ENCODE measurements at places on chromosomes 5 and 9.

- no peak for DNase-seq
These were observed 68.2 kb downstream of the NR2F1-AS1 start for GRCh38 chr5:93512799-93513198.

GRCh38 chr5:103119070-103119764, 721 bp downstream of the GIN1 start:
- DNase-seq = no peak

DNA sequence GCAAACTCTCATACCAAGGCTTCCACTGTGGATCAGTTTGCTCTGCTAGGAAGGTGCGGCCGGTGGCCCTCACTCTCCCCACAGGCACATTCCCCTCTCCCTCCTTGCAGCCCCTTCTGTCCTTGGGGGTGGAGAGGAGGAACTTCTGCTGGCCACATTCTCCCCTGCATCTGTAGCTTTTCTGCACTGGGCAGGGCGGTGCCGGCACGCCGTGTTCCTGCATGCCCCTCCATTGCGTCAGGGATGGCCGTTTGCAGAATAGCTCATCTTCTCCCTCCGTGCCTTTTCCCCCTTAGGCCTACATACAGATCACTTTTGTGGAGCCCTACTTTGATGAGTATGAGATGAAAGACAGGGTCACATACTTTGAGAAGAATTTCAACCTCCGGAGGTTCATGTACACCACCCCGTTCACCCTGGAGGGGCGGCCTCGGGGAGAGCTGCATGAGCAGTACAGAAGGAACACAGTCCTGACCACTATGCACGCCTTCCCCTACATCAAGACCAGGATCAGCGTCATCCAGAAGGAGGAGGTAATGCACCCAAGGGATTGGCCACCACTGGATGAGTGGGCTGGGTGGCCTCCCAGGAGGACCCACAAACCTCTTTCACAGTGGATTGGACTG, 231.5 kb downstream of the DOCK8 start:
- no peak for DNase-seq

DNA sequence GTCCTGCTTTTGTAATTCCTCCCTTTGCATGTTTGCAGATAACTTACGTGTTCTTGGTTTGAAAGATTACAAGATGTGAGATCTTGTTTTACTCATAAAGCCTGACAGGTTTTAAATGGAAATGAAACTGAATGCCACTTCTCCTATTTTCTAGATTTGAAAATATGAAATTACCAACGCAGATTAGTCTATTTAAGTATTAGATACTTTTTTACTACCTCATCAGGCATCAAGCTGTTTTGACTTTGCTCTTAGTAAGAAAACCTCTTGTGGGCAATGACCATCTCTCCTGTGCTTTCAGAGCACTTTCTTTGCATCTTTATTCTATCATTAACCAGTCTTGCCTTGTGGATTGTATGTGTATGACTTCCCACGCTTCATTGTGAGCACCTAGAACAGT, 3.5 kb downstream of the DMXL1 start:
- no peak for DNase-seq

- DNase-seq = no peak
These were observed 6.7 kb downstream of the SLCO4C1 start for GRCh38 chr5:102289251-102289899.

GRCh38 chr5:168179192-168179593, 112.3 kb upstream of the WWC1 start:
- no peak for DNase-seq

DNA sequence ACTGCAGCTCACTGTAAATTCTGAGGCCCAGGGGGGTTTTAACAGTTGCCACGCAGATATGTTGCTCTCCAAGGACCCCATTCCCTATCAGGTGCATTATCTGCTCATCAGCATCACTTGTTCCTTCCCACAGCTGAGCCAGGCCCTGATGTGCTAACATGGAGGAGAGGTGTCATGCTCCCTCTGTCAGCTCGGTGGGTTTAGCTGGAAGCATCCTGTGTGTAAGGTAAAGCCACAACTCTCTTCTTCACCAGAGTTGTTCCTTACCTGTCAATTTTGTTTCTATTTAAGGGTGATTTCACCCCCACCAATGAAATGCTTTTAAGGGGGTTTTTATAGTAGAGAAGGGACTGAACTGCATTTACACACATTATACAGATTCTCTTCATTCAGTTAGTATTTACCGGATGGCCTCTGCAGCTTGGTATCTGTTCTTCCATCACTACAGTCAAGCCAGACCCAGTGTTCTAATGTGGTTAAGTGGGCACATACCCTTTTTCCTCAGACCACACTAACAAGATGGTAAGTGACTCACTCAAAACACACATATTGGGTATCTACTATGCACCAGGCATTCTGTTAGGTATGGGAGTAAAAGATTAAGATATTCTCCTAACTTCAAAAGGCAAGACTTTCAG, 205.4 kb downstream of the DCP2 start:
- no peak for DNase-seq

DNA sequence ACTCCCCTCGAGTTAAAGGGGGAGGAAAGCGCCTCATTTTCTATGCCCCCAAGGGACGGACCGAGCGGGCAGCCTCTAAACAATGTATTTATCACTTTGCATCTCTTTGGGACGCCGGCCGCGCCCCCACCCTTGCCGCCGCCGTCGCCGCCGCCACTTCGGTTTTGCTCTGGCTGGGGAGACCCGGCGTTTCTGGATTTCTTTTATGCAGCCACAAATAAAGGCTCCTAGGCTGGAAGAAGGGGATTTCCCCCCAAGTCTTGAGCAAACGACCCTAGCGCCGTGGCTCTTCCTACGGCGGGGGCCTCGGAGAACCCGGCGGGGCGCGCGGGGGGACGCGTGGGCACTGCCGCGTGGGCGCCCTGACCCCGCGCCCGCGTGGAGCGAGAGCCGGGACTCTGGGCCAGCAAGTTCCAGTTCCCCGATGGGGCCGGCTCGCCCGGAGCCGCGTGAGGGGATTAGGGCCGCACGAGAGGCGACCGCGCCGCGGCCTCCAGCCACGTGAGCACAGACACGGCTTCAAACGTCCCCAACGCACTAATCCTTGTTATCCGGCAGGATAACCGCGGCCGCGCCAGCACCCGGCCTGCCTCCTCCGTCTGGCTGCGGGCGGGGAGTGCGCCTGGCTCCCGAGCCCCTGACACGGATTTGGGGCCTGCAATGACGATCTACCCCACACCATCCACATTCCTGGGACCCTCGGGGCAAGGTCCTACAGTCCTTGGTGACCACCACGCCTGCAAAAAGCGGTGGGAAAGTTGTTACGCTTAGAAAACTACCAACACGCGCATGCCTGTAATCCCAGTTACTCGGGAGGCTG, 7.9 kb upstream of the NEUROG1 start:
- DNase-seq = no peak

- no peak for DNase-seq
These were observed 57.3 kb upstream of the C6 start for GRCh38 chr5:41270423-41271251.

GRCh38 chr5:177508837-177509236, 789 bp downstream of the DOK3 start:
- no peak for DNase-seq

GRCh38 chr5:127702926-127703561, at the start of gene CCDC192:
Gene CCDC192 (plus strand): TSS chr5:127703391. CDS start chr5:127703446, 55 bp downstream.
- no peak for DNase-seq

- no peak for DNase-seq
These were observed 95.6 kb downstream of the NR6A1 start for GRCh38 chr9:124675261-124676158.

GRCh38 chr5:178116143-178116885, 3.0 kb downstream of the N4BP3 start:
- no peak for DNase-seq

GRCh38 chr9:105344283-105344682, 99.8 kb downstream of the SLC44A1 start:
- no peak for DNase-seq

- DNase-seq = no peak
These were observed 10.9 kb upstream of the LCN15 start for GRCh38 chr9:136775191-136775590.

- DNase-seq = no peak
These were observed 48.3 kb upstream of the UBAC1 start for GRCh38 chr9:136009516-136009915.

GRCh38 chr9:503326-503725, 288.7 kb downstream of the DOCK8 start:
- DNase-seq = no peak

DNA sequence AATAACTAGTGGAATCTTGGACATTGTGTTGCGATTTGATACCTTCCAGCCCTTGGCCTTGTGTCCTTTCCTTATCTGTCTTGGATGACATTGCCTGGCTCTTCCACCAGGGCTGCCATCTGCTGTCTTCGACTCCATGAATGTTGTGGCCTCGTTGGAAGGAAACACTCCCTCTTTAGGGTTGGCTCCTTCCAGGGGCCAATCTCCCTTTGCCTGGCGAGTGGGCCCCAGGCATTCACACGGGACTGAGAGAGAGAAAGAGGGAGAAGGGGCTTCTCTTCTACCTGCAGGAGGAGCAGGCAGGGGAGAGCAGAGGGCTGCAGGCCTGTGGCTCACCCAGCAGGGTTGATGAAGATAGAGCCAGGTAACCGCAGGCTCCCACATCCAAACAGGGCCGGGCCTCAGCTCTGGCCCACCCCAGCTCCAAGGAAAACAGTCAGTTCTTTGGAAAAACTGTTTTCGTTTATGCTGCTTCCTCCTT, 31.3 kb downstream of the FGF1 start:
- no peak for DNase-seq

DNA sequence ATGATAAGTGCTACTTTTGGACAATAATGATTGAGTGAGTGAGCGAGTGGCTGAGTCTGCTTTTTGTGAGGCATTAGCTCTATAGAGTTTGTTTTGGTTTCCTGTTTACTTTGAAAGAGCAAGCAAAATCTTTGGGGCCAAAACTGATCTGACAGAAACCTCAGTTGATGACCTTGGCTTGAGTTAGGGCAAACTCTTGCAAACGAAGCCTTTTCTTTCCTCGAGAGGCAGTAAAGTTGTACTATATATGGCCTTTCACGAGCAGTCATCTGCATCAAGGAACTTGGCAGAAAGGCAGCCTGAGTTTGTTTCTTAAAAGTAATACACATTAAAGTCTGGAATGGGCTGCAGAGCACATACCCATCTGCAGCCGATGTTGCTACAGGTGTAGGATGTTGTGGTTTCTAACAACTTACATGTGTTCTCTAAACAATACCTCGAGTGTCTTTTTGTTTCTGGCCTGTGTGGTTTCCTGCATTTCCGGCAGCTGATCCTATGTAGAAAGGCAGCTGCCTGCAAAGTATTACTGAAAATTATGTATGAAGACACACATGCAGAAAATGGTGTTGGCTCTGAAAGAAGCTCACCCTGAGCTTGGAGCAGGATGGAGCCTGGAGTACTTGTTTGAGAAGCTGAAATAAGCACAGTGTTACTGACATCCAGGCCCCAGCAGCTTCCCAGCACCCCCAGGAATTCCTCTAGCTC, 60.8 kb downstream of the FOXD1 start:
- DNase-seq = no peak

GRCh38 chr9:120931231-120932085, 4.9 kb upstream of the TRAF1 start:
- DNase-seq = no peak

- no peak for DNase-seq
These were observed 29.3 kb upstream of the NDFIP1 start for GRCh38 chr5:142079306-142079721.

GRCh38 chr5:164475339-164475977, 970.0 kb downstream of the MAT2B start:
- DNase-seq = no peak

DNA sequence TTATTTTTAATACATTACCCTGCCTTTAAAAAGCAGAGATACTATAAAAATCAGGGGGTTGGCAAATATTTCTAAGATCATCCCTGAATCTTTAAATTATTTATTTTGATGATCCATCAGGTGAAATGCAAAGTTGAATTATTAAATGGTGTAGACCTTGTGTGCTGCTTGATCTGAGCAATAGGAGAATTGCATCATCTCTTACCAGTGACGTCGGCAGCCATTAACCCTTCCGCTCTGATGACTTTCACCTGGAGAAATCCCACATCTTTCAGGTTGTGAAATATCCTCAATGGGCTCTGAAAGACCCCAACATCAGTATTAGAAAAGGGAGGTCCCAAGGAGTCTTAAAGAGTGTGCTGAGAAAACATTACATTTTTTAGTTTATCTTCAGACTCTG, 270.2 kb downstream of the SLF1 start:
- no peak for DNase-seq

DNA sequence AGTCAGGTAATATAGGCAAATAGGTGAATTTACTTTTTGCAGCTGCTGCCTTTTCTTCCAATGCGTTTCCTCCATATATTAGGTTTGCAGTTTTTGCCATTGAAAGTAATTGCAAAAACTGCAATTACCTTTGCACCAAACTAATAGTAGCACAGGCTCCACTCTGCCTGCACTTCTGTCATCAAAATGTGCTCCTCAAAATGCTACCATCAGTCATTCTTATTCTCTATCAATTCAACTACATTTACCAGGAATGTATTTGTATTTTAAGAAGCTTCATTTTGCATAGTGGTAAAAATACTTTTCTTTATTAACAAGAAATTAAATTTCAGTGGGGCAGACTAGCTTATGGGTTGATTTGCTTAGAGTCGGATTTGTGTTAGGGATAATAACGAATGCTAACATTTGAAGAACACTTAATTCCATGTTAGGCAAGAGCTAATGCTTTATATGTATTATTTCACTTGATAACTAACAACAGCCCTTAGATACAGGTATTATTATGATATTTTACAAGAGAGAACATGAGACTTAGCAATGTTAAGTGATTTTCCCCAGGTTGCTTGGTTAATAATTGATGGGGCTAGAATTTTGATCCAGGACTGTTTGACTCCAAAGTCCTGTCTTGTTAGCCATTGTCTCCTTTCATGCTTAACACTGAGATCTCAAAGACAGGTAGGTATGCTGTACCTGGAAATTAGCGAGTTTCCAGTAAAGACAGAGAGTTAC, 300.4 kb downstream of the MAN2A1 start:
- no peak for DNase-seq

DNA sequence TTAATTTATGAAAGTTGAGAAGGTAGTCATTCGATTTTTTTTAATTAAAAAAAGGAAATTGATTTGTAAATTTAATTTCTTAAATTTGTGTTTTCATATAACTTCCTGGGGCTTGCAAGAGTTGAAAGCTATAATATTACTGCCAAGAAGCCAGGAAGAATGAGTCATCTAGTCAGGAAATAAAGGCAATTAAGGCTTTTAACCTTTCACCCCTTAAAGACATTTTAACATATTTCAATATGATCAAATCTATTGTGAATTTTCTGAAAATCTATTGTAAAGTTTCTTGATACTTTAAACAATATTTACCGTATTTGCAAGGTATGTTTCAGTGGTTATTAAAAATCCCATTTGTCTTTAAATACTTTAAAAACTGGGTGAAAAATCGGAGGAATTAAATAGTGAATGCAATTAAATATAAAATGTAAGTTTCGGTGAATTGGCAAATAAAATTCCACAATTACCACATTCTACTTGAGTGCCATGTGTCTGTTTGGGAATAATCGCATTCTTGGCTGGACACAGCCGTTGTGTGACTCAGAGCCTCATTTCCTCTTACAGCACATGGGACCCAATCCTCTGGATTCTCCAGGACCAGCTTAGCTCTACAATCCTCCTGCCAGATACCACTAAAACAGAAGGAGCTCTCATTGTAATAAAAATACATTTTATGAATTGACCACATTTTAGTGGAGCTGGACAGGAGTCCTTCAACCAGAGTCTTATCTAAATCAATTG, 310.7 kb downstream of the HCN1 start:
- no peak for DNase-seq

GRCh38 chr5:169169783-169170182, 131.2 kb downstream of the SLIT3 start:
- no peak for DNase-seq

Measured in ascending aorta (tissue), 2 donors.